ENCODE measurements at places on chromosomes 3 and 15.

DNA sequence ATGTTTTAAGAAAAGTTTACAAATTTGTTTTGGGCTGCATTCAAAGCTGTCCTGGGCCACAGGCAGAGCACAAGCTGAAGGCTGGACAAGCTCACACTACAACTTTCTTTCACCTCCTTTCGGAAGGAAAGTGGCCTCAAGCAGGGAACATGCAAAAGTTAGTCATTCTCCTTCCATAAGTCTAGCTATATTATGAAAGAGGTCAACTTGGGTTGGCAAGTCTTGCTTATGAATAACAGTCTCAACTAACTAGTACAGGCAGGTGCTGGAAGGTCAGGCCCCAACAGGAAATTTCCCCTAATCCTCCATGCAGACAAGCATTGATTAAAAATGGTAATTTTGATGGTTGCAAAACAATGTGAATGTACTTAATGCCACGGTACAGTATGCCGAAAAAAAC lies 69.4 kb downstream of the OSBPL10 start:
- DNase-seq = no peak

GRCh38 chr15:35934383-35935049 lies 388.6 kb upstream of the DPH6 start:
- DNase-seq = no peak

DNA sequence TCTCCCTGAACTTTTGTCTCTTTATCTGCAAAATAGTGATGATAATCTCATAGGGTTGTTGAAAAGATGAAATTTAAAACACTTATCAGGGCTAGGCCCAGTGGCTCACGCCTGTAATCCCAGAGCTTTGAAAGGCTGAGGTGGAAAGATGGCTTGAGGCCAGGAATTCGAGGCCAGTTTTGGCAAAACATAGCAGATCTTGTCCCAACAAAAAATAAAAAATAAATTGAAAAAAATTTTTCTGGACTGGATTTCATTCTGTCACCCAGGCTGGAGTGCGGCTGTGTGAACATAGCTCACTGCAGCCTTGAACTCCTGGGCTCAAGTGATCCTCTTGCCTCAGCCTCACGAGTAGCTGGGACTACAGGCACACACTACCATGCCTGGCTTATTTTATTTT lies 29.6 kb downstream of the LMLN start:
- no peak for DNase-seq

DNA sequence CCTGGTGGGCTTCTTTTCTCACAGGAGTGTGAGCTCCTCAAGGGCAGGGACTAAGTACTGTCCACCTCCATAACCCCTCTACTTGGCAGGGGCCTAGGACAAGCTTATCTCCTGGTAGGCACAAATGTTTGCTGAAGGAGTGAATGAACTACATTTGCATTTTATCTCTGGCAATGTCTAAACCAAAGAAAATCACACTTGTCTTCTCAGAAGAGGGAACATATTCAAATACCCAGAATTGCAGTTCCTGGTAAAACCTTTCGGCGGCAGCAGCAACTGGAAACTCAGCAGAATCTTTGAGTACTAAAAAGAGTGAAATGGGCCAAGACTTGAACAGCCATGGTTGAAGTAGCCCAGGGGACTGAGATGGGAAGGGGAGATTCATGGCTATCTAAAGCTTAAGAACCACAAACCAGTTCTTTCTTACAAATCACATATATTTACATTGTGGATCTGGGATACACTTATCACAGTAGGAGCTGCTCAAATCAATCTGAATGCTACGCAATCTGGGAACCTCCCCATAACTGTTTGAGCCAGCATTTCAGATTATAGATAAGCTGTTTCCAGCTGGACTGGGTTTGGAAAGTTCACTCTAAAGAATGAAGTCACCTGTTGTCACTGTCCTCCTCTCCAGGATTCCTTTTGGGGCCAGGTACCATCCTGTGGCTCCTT lies 18.7 kb upstream of the PTPN9 start:
- no peak for DNase-seq

- DNase-seq = no peak
Observed at GRCh38 chr3:45715945-45716344, 26.7 kb downstream of the SACM1L start.

- DNase-seq = no peak
Observed at GRCh38 chr15:95561463-95561862, 769.0 kb upstream of the NR2F2 start.

DNA sequence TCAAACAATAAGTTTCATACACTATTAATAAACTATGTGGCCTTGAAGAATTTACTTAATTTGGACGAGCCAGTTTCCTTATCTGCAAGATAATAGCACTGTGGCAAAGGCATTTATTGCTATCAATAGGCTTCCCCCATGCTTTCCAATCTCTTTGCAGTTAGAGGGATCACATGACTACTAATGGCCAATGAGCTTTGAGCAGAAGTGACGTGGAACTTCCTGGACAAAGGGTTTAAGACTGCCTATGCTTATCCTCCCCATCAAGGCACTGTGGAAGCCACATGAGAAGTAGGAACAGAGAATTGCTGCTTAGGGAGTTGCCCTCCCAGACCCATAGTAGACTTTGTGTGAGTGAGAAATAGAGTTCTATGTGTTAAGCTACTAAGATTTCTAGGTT lies 16.7 kb upstream of the ZMAT3 start:
- DNase-seq = no peak

- peak; percentile 3 for DNase-seq
Observed at GRCh38 chr3:66038726-66039589, at the start of gene MAGI1. Gene MAGI1, minus strand, starts transcription at chr3:66038918. Its CDS starts 610 bp downstream, at chr3:66038308.

DNA sequence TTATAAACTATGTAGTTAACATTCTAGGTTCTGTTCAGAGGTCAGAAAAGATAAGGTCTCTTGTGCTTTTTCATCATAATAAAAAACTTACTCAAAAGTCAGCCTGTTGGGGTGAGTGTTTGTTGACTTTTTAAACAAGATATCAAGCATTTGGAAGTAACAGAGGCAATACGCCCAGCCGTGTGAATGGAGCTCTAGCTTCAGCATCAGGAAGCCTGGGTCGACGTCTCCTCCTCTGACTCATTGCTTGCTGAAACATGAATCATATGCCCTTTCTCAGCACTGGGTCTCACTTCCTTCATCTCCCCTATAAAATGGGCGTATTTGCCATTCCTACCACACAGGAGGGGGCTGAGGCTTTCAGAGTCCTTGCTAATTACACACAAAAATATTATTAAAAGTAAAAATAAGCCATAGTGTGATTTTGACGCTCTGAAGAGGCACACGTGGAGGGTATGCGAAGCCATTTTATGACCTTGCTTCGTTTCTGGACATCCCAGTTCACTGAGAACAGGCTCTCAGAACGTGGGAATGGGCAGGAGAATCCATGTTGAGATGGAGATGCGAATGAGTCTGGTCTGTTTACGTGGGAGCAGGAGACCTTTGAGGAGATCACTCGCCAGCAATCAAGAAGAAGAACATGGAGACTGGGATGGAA lies 220.8 kb upstream of the TPRG1 start:
- DNase-seq = no peak

DNA sequence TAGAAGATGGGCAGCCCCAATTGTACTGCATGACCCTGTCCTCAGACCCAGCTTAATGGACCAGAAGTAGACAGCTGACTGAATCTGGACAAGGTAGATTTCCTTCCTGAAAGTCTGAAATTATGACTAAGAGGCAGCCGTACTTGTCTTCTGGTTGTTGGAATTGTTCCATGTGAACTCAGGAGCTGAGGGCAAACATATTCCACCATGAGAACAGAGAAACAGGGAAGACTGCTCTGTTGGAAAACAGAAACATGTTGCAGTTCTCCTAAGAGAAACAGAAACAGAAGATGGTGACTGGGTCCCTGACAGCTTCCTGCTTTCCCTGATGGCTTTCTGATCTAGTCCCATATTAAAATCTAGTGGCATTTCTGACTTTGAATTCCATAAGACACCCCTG lies 24.1 kb downstream of the POPDC2 start:
- DNase-seq = no peak
